CD8-positive, alpha-beta memory T cell (primary cell): ENCODE measurements at places on chromosomes 7 and 10.

GRCh38 chr7:130048906-130049305, 2.3 kb downstream of the ZC3HC1 start:
- no peak for DNase-seq

GRCh38 chr7:115965796-115966475, 64.6 kb downstream of the TFEC start:
- DNase-seq = no peak

DNA sequence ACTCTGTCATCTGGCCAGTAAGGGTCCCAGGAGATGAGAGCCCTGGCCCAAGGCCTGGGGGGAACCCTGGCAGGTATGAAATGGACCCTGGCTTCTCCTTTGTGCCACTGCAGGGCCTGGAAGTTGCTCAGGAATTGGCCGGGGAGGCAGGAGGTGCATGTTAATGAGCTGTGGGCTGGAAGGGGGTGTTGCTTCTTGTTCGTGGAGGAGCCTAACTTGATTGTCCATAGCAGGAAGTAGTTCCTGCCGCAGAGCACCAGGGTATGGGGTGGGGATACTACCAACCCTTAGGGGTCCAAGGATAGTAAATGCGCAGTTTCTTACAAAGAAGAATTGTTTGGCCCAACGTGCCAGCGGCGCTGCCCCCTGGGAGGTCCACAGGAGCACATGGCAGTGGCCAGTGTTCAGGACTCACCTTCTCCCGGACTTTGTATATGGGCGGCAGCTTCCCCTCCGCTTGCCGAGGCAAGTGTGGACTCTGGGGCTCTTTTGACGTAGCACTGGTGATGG, 21.5 kb downstream of the TEX36 start:
- no peak for DNase-seq

- no peak for DNase-seq
Observed at GRCh38 chr7:1066242-1066588, 21.7 kb upstream of the GPER1 start.

GRCh38 chr7:4164556-4164955, 517.5 kb upstream of the FOXK1 start:
- no peak for DNase-seq

DNA sequence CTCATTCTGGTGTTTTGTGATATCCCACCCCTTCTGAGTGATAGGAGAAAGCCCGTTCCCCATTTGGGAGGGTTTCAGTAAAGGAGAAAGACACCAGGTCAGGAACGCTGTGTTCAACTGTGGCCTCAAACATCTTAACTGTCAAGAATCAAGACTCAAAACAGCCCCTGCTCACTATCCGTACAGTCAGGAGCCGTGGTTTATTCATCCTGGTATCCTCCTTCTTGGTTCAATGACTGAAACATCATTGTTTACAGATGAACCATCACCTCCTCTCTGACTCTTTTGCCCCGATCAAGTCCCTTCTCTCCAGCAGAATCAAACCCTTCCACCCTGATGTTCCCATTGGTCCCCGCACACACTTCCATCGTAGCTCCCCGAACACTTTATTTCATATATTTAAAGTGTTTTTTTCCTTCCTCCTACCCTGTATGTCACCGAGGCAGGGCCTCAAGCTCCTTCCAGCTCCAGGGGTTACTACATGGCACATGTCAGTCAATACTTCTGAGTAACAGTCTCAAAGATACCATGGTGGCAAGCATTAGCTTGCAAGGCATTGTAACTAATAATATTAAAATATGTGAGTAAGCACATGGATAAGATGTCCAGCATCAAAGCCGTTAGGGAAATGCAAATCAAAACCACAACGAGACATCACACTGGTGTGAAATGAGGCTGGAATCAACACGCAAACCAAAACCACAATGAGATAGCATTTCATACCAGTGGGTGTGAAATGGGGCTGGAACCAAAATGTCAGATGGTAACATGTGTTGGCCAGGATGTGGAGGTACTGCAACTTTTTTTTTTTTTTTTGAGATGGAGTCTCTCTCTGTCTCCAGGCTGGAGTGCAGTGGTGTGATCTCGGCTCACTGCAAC, 124.7 kb upstream of the C1QL3 start:
- DNase-seq = no peak

- no peak for DNase-seq
Observed at GRCh38 chr7:292826-293225, 2.9 kb downstream of the FOXL3 start.

GRCh38 chr10:97849103-97849686, 448 bp upstream of the GOLGA7B start:
- no peak for DNase-seq

- no peak for DNase-seq
Observed at GRCh38 chr7:49151146-49151545, 226.8 kb downstream of the CDC14C start.

DNA sequence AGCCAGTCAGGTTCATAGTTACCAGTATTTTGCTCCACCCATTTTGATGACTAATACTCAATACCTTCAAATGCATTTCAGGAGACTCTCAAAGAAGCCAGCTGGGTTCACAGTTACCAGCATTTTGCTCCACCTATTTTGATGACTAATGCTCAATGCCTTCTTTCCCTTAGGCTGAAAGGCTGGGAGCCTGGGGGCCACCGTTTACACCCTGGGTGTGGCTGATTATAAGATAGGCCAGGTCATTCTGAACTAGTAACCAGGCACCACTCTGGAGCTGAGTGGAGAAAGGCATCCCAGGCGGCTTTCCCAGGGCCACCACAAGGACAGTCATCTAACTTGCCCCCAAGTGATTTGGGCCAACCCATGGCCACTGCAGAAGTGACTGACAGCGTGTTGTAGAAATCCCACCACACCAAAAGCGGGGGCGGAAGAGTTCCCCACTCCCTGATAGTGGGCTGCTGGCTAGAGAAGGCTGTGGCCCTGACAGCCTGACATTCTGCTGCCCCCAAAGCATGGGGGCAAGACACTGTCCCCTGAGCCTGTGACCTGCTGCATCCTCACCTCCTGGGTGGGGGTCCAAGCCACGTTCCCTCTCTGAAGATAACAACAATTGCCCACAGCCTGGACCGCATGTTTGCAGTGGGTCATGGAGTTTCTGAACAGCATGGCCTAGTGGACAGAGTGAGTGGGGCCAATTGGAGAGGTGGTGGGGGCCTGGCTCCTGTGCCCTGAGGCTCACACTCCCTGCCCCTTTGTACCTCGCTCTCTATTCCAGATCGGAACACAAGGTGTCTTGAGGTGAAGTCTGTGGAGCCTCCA, 23.0 kb upstream of the ZNF488 start:
- no peak for DNase-seq

DNA sequence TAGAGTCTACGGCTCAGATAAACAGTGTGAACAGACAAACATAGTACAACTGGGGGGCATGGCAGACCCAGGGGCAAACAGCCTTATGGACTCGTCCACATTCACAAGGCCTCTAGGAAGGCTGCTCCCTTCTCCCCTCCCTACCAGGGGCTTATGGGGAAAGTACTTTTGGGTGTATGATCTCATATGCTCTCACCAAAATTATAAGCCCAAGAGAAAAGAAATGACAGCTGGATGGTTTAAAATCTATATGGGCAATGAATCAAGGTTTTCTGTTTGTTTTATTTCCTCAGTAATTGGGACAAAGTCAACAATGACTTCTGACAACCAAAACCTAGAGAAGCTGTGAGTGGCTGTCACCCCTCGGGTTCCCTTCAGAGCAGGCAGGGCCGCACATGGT, 144.4 kb downstream of the PKD1L1 start:
- DNase-seq = no peak

DNA sequence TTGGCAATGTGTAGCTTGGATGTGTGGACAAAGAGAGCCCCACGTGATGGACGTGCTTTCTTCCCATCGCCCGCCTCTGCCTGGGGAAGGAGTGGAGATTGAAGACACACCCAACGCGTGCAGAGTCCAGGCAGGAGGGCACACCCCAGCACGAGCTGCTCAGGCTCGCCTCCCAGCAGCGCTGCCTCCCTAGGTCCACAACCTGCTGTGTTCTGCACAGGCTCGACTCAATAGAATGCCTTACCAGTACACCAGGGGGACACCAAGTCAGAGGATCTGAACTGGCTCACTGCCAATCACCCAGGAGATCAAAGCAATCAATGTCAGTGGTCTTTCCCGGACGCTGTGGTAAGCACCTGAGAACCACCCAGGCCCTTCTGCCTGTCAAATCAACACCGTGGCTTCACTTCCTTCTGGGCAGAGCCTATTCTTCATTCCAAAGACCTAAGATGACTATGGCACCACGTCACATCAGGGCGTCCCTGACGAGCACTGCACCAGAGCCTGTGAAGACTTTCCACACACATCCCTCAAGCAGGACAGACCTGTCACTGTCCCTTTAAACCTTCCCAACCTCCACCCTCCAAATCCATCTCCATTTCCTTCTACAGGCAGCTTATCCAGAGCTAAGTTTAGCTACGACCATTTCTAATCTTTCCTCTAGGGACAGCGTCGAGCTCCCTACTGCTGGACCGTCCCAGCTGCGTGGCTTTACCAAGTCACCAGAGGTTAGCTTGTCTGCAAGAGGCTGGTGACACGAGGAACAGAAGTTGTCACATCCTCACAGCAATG, 72.3 kb downstream of the AMZ1 start:
- DNase-seq = no peak

GRCh38 chr10:33320288-33320687, 14.2 kb downstream of the NRP1 start:
- DNase-seq = no peak
